Activated CD4-positive, alpha-beta T cell treated with anti-CD3 and anti-CD28 coated beads for 36 hours (primary cell): ENCODE measurements at places on chromosomes 5 and 9. TPM values are rescaled to one million over a fixed set of nuclear protein-coding genes. Genes with fewer than 3 reads are reported as not detected.

DNA sequence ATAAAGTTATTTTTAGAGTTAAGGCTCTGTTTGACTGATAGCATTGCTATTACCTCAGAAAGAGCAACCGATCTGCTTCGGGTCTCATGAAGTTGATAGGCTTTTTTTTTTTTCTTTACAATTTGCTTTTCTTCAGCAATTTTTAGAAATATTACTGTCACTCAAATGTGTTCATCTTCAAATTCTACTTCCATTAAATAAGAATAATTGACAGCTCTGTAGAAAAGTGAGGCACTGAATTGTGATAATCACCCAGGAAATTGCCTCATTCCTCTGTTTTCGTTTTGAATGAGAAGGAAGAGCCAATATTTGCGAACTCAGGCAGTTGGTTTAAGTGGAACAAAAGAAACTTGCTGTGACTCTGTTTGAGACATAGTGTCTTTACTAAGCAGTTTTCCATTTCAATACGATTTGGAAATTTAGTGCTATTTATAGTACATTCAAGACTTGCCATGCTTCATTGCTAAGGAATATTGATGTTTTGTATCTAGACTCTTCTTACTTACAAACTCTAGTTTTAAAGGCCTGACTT is 700.5 kb upstream of the CDH10 start:
- no peak for DNase-seq

The MARCHF11 gene
- not detected for total RNA-seq

DNA sequence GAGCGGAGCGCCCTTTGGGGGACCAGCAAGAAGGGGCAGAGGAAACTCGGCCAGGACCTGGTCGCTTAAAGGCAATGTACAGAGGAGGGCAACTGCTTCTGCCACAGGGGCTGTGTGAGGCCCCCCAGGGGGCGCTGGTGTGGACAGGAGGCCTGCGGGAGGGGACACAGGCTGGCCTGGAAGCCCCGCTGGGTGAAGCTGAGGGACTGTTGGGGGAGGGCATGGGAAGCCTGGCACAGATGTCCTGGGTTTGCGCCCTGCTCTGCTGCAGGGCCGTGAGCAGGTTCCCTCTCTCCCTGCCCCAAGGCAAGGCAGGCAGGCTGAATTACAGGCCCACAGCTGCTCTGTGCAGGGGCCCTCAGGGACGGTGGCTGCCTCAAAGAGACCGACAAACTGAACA is 5.4 kb downstream of the MED22 start:
- DNase-seq, result no peak

DNA sequence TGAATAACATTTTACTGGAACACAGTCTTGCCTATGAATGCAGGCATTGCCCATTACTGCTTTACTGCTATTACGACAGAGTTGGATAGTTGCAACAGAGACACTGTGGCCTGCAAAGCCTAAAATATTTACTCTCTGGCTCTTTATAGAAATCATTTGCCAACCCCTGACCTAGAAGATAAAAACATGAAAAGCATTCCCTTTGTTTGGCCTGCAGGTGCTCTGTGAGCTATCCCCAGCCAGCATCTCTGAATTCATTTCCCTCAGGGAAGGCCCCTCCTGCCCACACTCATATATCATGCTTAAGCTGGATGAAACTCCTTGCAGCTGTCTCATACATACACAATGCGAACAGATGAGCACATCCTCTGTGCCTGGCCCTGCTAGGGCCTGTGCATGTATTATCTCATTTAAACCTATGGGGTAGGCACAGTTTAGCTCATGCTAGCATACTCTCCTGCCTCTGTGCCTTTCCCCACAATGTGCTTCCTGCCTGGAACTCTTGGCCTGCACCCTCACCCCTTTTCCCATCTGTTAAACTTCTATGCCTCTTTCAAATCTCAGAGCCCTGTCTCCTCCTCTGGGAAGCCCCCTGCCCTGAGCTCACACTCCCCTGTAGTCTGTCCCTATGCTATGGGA is 193.1 kb downstream of the PAX5 start:
- no peak for DNase-seq

The SHB gene
- total RNA-seq, result 1.2 TPM

DNA sequence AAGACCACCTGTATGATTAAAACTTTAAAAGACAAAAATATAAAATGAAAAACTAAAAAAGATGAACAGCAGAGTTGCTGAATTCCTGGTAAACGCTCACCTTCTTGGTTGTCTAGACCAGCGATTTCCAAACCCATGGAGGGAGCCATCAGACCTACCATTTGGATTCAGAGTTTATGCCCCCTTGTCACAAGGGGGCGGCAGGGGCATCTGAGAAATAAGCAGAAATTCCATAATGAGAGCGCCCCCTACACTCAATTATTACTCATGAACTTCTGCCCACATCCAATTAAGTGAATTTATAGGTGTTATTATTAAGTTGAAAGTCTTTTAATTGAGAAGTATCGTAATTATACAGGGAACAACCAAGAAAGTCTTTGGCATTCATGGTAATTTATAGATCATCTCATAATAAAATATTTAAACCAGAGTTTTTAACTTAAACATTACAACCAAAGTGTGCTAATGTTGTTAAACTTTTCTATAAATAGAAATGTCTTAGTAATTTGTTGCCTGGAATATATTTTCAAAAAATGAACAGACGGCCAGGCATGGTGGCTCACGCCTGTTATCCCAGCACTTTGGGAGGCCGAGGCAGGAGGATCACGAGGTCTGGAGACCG is 35.2 kb upstream of the SPATA31C2 start:
- peak; percentile 67 for DNase-seq

DNA sequence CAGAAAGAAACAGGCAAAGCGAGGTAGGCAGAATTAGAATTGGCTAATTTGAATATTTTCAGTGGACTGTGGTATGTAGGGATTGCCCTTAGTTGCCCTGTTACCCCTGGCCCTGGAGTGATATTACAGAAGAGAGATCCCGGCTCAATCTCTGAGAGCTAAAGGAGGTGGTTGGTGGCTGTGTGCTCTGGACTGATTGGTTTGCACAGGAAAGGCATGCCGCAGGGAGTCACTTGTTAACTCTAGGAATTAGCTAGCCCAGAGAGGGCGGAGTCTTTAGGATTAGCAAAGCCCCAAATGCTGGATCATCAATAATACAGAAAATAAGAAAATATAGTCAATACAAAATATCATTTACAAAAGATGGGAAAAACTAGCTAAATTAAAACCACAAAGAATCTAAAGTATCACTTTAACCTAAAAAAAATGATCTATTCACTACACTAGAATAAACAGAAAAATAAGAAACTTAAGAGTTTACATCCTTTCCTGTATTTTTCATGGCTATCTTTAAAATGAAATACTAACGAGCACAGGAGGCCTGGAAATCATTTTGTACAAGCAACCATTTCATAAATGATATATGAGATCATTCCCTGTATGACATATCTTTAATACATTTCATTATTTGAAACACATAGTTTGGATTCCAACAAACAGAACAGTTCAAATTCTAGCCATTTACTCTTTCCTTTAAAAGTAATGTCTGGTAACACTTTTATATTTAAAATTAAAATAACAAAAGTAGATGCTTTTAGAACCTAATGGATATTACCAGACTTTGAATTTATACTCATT is 71.1 kb downstream of the GNAQ start:
- DNase-seq, result no peak

- DNase-seq, result no peak
These were observed 41.9 kb upstream of the CFAP157 start for GRCh38 chr9:127664678-127665507.

The WWC1 gene
- 2.2 TPM for total RNA-seq

The FAXDC2 gene
- total RNA-seq, result 0.14 TPM

GRCh38 chr5:75242067-75242466 is 5.4 kb upstream of the ANKRD31 start:
- no peak for DNase-seq

- no peak for DNase-seq
These were observed 3.5 kb downstream of the LAMC3 start for GRCh38 chr9:131012396-131012917.

The LRRC19 gene
- total RNA-seq, result not detected

DNA sequence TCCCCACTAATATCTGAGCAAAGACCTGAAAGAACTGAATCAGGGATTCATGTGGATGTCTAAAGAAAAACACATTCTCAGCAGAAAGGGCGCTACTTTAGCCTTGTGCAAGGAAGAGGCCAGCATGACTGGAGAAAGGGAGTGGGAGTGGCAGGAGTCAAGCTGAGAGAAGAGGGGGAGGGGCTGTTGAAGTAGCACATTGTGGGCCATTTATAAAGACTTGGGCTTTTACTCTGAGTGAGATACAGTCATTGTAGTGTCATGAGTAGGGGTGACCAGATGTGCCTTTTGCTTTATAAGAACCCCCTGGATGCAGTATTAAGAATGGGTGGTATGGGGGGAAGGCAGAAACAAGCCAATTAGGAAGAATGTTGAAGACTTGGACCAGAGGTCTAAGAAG is 452.8 kb downstream of the ENC1 start:
- DNase-seq, result no peak

The CDH6 gene
- not detected for total RNA-seq

The SLC6A19 gene
- total RNA-seq, result not detected

DNA sequence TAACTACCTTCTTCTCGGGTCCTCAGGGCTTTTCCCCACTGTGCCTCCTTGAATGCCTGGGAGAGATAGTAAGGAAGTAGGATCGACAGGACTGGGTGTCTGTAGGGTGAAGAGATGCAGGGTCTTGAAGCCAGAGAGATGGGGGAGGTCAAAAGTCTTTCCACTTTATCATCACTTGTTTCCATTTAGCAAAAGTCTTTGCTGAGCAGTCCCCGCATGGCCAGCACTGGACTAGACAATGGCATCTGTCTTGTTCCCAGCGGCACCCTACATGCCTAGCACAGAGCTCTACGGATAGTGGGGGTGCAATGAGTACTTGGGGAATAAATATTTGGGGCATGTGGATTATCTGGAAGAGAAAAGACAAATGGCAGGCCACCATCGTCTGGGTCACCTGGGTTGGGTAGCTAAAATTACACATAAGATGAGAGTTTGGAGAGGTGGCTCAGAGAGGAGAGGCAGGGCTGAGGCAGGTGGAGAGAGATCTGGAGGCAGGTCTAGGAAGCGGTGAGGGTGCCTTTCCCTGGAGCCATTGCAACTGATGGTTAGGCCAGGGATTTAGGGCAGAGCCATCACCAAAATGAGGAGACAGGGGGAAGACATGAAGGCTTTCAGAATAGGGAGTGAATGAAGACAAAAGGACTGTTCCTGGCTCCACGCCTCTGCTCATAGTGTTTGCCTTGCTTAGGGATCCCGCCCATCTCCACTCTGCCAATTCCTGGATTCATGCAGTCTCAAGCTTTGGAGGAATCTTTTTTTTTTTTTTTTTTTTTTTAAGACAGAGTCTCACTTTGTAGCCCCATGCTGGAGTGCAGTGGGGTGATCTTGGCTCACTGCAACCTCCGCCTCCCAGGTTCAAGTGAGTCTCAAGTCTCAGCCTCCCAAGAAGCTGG is 250.8 kb upstream of the KLF4 start:
- DNase-seq, result no peak

- DNase-seq, result no peak
These were observed 167.8 kb downstream of the COL23A1 start for GRCh38 chr5:178422400-178422775.

The CYLC2 gene
- total RNA-seq, result not detected

GRCh38 chr5:78486218-78486617 is 125.8 kb downstream of the SCAMP1 start:
- no peak for DNase-seq

- DNase-seq, result no peak
These were observed 10.8 kb downstream of the DIAPH1 start for GRCh38 chr5:141608046-141608445.

The RMRP gene
- total RNA-seq, result 11,462 TPM

DNA sequence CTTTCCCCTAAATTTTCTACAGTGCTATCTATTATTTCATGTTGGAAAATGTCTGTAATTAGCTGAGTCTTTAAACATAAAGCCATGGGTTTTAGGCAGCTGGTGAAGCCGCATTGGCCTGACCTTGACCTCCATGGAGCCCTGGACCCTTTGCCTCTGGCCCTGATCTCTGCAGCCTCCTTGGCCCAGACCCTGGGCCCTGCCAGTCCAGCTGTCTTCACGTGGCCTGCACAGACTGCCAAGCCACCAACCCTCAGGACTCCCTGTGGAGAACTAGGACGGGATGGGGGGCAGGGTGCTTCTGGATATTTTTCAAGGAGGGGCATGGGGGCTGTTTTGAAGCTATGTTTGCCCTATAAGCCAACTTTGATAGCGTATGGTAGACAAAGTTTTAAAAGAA is 29.8 kb upstream of the PPARGC1B start:
- no peak for DNase-seq

The SPATA31A3 gene
- not detected for total RNA-seq

GRCh38 chr9:6675268-6675667 is 29.7 kb upstream of the GLDC start:
- no peak for DNase-seq

DNA sequence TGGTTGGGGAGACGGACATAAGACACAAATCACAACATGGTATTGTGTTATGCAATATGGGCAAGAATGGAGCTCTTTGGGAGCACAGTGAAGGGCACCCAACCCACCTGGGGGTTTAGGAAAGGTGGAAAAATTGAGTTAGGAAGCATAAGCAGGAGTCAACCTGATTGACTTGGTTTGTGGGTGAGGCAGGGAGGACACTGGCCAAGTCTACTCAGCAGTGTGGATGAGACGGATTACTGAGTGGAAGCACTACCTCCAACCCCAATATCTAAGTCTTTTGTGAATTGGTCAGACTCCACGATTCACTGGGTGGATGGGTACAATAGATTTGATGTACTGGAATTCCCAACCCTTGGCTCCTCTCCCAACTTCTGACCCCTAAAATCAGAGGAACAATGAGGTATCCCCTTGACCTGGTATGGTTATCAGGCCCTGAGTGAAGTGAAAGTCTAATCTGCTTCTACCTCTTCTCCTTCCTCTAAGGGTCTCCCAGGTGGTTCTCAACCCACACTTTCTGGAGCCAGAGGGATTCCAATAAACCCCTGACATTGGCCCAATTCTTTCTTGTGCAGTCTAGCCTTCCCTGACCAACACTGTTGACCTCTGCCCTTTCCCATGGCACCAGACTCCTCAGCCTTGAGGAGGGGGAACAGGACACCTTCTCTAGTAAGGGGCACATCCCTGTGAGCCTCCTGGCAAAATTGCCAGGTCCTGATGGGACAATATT is 5.2 kb downstream of the EGR1 start:
- DNase-seq, result no peak

DNA sequence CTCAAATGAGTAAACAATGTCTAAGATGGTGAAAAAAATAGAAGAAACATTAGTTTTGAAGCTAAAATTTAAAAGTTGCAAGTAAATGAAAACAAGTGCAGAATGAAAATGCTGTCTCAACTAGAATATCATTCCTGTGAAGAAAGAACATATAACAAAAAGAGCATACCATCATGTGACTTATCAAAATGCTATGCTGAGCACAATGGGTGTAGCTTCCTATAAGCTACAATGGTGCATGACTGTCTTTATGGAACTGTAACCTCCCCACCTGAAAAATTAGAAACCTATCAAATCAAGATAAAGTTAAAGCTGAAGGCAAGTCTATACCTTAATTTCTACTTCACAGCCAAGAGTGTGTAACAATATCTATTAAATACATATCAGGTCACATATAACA is 192.0 kb downstream of the AP3B1 start:
- no peak for DNase-seq

DNA sequence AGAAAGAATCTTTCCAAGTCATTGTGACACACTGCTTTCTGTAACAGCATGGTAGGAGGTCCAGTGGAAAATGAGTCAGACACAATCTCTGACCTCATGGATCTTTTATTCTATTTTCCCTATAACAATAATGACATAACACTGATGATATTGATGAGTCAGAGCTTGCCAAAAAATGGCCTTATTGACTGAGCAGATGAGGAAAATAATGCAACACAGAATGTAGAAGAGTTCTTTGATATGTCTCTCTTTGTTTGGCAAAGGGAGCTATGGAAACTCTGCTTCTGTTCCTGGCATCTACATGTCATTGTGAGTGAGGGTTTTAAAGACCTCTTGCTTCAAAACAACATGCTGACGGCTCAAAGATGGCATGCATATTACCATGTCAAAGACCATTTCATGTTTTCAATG is 443.1 kb upstream of the ZNF608 start:
- no peak for DNase-seq
